Activated T-cell treated with anti-CD3 and anti-CD28 coated beads for 1 hour (primary cell): ENCODE measurements at places on chromosomes 12 and 14.
A peak's percentile ranks its signal among the peaks of the same experiment; 100 is the strongest.

- DNase-seq, result no peak
Measured at GRCh38 chr12:116431677-116432300, 127.4 kb upstream of the MAP1LC3B2 start.

DNA sequence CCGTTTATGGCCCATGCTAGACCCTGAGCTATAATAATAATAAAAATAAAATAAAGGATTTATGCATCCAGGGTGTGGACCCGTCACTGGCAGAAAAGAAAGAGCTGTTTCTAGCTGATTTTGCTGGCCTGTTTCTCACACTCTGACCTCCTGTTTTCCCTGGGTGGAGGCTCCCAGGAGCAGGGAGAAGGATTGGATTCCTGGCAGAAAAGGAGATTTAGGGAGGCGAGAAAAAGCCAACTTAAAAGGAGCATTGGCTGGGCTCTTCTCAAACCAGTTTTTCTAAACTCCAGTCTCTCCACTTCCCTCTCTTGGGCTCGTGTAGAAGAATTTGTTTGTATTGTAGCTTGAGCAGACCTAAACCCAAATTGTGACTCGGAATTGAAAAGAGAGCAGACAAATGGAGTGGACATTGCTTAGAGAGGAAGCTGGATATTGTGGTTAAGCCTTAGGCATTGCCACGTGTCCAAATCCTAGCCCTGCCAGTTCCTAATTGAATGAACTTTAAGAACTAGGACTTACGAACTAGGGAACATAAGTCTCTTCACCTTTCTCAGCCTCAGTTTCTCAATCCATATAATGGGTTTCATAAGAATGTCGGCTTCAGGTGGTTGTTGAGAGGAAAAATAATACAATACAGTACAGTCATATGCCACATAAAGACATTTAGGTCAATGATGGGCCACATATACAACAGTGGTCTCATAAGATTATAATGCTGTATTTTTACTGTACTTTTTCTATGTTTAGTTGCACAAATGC is 14.4 kb upstream of the TBX5 start:
- DNase-seq, result no peak

- DNase-seq, result no peak
Measured at GRCh38 chr12:79897617-79898016, 37.3 kb downstream of the PPP1R12A start.

- DNase-seq, result no peak
Measured at GRCh38 chr14:104228221-104228620, 89.8 kb downstream of the KIF26A start.

DNA sequence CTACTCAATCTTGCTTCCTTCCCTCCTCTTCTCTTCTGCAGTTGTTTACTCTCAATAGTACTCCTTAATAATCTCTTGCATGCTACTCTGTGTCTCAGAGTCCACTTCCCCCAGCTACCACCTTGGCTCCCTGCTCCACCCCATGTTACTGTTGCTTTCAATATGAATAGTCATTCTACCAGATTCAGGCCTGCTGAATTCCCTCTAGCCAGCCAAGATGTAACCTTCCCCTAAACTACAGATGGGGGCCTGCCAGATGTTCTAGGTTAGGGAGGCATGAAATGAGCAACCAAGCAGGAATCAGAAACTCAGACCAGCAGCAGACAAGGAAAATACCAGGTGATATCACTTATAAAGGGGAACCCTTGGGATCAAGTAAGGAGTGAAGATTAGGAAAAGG is 392.1 kb upstream of the DDHD1 start:
- DNase-seq, result no peak

DNA sequence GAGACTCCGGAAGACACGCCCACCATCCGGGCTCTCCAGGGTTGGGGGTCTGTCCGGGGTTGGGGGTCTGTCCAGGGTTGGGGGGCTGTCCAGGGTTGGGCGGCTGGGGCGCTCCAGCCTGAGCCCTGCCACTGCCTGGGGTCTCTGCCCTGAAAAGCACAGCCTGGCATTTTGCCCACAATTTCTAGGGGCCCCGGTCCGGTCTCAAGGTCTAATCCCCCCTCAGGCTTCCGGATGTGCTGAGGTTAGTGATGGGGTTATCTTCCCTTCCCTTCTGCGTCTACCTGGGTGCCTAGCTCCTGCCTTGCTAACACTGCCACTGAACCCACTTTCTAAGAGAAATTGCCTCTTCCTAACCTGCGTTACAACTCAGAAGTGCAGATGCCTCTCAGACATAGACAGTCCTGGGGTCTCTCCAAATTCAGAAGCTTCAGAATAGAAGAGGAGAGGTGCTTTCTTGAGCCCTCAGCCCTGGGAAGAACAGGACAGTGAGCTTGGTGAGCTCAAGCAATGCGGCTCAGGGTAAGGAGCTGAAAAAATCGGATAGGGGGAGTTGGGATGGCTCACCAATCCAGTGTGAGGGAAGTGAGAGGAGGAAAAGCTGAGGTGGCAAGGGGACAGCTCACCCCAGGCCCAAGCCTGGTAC is 5.7 kb downstream of the LHX5 start:
- no peak for DNase-seq

DNA sequence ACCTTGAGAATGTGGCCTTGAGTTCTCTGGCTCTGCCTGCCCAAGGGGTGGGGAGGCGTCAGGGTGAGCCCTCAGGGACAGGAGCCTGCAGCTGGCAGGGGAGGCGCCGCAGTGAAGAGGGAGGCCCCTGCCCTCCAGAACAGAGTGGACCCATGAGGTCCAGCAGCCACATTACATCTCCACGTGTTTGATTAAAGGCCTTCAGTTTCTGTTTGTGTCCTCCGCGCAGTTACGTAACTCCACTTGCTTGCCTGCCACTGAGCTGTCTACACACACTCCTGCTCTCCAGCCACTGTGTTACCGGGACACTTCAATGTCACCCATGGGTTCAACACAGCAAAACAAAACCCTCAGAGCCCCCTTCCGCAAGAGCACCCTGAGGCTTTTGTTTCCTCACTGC is 70.4 kb downstream of the CHGA start:
- DNase-seq, result no peak

GRCh38 chr14:35046751-35047536 is 872 bp downstream of the FAM177A1 start:
- DNase-seq, result peak; percentile 22

DNA sequence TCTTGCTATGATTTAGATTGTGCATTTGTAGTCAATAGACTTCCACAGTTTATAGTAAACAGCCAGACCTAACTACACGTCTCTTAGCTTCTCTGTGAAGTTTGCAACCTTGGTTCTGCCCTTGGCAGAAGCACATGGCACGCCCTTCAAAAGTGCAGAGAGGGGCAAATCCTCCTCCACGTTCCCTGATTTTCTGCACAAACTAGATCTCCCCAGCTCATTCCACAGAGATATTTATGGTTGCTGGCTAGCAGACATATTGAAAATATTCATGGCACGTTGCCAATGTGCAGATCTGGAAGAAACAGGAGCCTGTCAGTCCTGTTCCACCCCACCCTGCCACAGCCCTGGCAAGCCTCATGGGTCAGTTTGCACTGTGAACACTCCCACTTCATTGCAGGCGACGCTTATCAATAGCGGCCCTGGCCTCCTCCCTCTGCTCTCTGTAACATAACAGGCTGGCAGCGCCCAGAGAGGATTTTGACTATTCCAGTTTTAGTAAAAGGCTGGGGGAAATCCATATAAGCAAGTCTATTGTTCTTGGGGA is 6.5 kb upstream of the LGALS3 start:
- DNase-seq, result no peak

- DNase-seq, result no peak
Measured at GRCh38 chr14:53144244-53144643, 8.9 kb downstream of the DDHD1 start.

- no peak for DNase-seq
Measured at GRCh38 chr14:92441751-92442504, 71.7 kb upstream of the RIN3 start.

DNA sequence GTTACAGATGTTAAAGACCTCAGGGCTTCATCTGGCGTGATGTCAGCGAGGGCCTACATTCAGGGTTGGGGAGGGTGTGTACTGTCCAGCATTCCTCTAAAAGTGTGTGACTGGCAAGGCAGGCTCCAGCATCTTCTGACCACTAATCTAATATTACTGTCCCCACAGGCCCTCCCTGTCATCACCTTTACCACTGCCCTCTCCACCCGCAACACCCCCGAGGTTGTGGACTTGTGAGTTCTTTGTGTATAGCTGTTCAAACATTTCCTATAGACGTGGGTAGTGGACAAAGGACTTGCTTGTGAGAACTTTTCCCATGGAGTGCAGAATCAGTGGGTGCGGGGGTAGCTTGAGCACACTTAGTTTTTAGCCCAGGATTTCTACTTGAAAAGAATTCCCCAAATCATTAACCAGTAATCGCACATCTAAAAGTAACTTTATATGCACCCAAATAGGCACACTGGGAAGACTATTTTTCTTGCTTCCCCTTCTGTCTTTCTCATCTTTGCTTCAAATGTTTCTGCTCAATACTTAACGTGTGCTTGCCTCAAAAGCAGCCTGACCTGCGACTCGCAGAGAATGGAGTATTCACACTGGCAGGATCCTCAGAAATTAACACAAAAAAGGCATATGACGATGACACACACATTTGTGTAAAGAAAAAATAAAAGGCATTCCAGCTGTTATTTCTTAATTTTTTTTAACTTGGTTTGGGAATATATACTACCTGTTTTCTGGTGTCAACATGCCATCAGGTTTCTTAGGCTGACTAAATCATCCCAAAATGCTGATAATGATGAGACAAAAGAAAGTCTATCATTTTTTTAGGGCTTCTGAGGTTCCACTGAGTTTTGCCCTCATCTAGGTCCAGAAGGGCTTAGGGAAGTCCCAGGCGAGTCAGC is 158.4 kb upstream of the HIF1A start:
- no peak for DNase-seq

- DNase-seq, result no peak
Measured at GRCh38 chr12:109877504-109878246, 2.7 kb downstream of the GLTP start.

DNA sequence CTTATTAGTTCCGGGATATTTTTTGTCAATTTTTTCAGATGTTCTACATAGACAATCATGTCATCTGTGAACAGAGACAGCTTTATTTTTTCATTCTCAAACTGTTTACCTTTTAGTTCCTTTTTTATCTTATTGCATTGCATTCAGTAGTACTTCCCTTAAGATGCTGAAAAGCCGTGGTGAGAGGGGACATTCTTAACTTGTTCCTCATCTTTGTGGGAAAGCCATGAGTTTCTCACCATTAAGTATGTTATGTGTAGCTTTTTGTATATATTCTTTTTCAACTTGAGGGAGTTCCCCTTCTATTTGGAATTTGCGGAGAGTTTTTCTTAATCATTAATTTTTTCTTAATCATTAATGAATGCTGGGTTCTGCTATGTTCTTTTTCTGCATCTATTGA is 1727.1 kb upstream of the SEL1L start:
- no peak for DNase-seq

- DNase-seq, result peak; percentile 26
Measured at GRCh38 chr14:20460458-20461224, 593 bp downstream of the PIP4P1 start.

DNA sequence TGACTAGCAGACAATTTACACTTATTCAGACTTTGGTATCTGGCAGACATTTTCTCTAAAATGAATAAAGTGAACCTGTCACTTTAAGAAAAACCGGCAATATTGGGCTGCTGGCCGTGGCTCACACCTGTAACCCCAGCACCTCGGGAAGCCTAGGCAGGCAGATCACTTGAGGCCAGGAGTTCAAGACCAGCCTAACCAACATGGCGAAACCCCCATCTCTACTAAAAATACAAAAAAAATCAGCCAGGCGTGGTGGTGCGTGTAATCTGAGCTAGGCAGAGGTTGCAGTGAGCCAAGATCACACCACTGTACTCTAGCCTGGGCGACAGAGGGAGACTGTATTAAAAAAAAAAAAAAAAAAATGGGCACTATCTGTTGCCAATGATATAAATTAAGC is 11.5 kb downstream of the DUSP16 start:
- DNase-seq, result no peak

- DNase-seq, result no peak
Measured at GRCh38 chr12:56954057-56954957, 3.1 kb downstream of the RDH16 start.

GRCh38 chr12:51917746-51918453 is 10.6 kb downstream of the ACVRL1 start:
- DNase-seq, result no peak

GRCh38 chr12:38904537-38905479 is 583 bp downstream of the CPNE8 start:
- peak; percentile 8 for DNase-seq

GRCh38 chr14:31944256-31945073 is 132.6 kb upstream of the ARHGAP5 start:
- DNase-seq, result no peak

DNA sequence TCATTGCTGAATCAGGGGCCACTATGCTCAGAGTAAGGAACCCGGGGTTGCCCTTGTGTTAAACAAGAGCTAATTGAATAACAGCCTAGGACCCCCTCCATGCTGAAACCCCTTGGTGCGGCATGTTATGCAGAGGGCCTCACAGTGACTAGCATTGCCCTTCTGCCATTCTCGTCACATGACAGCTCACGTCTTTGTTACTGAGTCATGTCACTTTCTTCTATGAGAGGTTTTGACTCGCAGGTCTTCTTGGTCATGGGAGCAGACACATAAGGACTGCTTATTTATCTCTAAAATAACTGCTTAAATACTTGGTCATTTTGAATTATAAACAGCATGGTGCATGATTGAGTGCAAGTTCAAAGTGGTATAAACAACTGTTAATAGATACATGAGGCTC is 24.9 kb downstream of the TCTN1 start:
- DNase-seq, result no peak

DNA sequence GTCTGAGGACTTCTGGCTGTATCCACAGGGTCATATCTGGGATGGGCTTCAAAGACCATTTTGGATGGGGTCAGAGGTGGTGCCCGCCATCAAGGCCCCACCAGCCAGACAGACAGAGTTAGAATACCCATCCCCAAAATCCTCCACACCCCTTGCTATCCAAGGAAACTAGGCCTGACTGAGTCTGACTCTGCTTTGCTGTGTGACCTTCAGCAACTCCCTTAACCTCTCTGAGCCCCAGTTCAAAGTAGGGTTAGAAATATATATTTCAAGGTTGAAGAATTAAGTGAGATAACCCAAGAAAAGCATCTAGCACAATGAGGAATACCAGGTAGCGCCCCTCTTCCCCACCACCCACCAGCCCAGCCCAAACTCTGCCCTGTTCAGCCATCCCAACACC is 20.3 kb downstream of the BCL11B start:
- DNase-seq, result no peak

DNA sequence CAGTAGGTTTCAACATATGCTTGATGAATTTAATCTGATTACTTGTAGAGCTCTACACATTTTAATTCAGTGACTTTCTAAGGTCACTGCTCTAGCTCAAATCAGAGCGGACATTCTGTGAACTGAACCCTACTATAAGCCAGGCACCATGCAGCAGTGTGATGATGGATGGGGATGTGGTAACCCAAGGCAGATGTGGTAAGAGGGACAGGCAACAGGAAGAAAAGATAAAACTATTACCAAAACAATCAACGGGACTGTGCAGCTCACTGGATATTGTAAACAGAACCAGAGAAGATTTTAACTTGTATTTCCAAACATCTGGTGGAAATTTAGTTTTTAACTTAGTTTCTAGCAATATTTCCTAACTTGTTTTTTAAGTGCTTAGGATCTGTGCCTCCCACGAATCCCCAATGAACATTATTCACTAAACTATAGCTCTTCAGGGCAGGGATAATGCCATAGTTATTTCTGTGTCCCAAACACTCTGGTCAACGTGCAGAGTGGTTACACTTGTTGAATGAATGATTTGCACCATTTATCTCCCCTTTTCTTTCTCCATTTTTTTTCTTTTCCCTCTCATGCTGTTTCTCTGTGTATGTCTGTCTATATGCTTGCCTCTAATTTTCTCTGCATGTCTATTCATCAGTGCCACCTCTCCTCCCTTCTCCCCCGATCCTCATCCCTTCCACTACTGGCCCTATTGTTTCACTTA is 3.0 kb downstream of the ERO1A start:
- no peak for DNase-seq
